Mucosa of descending colon (tissue), 3 donors: ENCODE measurements at places on chromosomes 13 and 19. TPM values are rescaled to one million over a fixed set of nuclear protein-coding genes. Genes with fewer than 3 reads are reported as not detected.
A peak's percentile ranks its signal among the peaks of the same experiment; 100 is the strongest.

GRCh38 chr13:98557937-98558792 is 18.7 kb downstream of the STK24 start:
- no peak for DNase-seq

- peak; percentile 33 for DNase-seq
Measured at GRCh38 chr13:41019578-41020347, 647 bp upstream of the ELF1 start.

GRCh38 chr13:61406275-61406674 is 9.4 kb downstream of the PCDH20 start:
- DNase-seq = no peak

F2RL3 gene
- 1.6 TPM for total RNA-seq

FCER2 gene
- 0.44 TPM for total RNA-seq

GRCh38 chr13:111948281-111948680 is 118.7 kb upstream of the SOX1 start:
- DNase-seq = no peak

GRCh38 chr13:44921931-44922758 is 67.1 kb downstream of the NUFIP1 start:
- DNase-seq = peak; percentile 35

DNA sequence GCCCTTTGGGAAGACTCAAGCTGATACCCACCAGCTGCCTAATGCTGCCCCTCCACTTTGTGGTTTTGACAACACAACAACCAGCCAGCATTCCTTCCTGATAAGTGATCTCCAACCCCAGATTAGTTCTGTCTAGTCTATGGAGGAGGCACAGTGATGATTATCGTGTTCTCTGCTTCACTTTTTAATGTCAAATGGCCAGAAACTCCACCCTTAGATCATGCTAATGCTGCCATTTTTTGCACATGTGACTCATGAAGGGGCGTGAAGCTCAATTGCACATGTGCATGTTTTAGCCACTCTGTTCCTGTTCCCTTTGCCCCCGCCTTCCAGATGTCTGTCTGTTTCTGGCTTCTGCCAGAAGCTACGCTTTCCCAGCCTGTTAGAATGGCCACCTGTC is 199.8 kb downstream of the COG6 start:
- DNase-seq = no peak

DNA sequence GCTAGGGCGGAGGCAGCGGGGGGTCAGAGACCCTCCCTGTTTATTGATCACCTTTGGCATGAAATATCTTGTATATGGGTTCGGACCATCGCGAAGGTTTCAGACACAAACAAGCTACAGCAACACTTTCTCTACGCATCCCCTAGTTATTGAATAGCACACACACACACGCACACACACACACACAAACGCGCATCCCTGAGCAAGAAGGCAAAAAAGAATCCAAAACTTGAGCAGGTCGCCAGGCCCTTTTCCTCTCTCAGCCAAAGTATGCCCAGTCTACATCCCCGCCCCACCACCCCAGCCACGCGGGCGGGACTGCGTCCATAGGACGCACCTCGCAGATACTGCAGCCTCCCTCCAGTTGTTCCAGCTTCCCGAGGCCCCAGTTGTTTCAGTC is 16.0 kb downstream of the POU4F1 start:
- no peak for DNase-seq

DNA sequence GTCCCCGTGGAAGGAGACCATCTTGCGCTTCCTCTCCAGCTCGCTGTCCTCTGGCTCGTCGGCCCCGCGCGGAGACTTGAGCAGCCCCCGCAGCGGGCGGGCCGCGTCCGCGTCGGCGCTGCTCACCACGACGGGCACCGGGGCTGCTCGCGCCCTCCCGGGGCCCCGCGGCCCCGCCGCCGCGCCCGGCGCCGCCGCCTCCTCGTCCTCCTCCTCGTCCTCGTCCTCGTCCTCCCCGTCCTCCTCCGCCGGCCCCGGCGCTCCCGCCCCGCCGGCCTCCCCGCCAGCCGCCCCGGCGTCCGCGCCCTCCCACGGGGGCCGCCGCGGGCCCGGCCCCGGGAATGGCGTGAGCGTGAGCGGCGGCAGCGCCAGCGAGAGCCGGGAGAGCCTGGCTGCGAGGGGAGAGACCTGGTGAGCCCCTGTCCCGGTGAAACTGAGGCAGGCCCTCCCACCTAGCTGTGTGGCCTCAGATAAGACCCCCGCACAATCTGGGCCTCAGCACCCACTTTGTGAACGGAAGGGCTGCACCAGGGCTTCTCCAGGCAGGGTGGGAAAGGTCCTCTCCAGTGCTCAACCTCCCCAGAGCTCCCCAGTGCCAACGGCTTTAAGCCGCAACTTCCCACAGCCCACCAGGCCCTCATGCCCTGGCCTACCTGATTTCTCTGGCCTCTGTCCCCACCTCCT is 17.8 kb downstream of the LMTK3 start:
- DNase-seq = no peak

GRCh38 chr19:46066471-46066870 is 25.7 kb upstream of the IGFL4 start:
- no peak for DNase-seq

- no peak for DNase-seq
Measured at GRCh38 chr13:29946093-29946492, 95.7 kb upstream of the UBL3 start.

DNA sequence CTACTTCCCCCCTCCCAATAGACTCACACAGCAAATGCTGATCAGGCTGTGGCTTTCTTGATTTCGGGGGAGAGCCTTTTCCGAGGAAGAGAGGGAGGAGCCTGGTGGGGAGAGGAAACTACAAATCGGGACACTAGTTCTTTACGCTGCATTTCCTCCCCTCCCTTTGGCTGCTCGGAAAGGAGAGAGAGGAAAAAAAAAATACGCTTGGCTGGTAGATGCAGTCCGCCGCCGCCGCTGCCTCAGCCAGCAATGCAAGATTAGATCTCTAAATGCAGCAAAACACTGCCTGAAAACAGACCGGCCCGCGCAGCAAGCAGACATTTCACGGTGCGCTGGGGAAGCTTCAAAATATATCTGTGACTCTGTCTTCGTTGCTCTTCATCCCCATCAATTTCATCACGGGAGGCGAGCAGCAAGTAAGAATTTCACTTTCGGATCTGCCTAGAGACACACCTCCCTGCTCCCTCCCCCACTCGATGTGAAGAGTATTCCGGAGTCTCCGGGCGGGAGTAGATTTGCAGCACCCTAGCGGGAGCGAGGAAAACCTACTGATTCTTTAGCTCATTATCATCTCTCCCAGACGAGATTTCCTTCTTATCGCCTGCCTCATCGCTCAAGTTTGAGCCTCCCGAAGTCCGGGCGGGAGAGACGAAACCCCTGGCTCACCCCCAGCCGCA is at the start of gene PCDH17:
TSS of gene PCDH17 (plus strand) at position 149 of the 680 bp plus-strand sequence. CDS start 803 bp downstream, outside the sequence.
- DNase-seq = no peak

DNA sequence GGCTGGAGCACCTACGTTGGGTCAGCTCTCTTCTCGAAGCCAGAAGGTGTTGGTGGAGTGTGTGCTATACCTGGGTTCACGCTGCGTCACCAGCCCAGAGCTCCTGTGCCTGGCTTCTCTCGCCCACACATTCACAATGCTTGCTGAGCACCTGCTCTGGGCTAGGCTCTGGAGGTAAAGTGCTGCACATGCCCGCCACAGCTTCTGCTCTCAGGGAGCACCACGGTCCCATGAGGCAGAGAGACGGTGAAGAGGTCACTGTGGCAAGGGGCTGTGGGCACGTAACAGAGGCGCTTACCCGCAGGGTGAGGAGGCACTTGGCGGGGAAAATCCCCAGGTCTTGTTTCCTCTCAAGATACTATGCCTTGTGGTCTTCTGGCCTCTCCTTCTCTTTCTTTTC is 174.2 kb downstream of the TEX29 start:
- DNase-seq = no peak

DNA sequence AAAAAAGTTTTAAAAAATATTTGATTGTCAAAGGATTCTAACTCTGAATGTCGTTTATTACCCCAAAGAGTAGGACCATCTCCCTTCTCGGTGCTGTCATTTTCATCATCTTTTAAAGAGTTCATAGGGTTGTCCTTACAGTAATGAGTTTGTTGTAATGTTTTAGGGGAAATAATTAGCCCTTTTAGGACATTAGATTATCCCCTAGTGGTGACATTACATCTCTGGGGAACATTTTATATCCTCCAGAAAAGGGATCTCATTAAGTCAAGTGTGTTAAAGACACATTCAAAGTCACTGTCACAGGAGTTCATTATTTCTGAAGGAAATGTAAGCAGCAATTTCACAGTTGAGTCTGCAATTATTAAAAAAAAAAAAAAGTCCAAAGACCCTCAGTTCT is 99.3 kb upstream of the GJB6 start:
- no peak for DNase-seq

DUS3L gene
- total RNA-seq = 36.9 TPM

DNA sequence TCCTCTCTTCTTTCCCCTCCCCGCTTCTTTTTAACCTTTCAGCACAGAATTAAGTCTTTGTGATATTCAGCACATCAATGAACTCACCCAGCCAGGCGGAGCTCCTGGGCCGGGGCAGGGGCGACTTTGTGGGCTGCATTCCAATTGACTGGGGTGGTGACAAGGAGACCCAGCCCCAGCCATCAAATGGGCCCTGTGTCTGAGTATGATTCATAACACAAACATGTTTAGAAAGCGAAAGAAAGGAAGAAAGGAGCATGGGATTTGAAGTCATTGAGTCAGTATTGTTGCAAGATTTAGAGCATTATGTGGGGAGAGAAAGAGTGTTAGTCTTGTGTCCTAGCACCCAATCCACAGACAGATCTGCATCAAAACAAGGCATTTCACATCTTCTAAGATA is 185.3 kb downstream of the LHFPL6 start:
- no peak for DNase-seq

DNA sequence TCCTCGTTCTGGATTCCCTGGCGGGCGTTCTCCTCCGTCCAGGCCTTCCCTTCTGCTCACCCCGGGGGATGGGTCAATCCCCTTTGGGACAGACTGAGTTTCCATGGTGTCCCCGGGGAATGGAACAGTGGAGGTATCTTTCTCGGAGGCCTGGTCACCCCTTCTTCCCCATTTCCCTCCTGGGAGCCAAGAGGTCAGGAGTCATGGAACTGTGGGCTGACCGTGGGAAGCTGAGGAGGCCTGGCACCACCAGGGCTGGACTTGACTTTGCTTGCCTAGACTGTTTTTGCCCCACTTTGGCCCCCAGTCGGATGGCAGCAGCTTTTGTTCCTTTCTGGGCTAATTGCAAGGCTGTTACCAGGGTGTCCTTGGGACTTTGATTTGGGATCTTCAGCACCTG is 2.0 kb downstream of the NACC1 start:
- DNase-seq = no peak

DNA sequence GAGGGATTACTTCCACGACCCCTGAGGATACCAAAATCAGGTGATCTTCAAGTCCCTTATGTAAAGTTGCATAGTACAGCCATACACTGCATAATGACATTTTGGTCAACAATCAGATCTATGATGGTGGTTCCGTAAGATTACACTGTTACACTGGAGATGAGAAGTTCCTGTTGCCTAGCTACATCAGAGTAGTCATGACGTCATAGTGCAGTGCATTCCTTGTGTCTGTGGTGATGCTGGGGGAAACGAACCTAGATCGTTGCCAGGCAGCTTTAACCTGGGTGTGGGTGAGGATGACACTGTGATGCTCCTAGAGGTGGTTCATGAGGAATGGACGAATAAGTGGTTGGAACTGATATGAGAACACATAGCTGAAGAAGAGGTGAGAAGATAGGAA is 9.1 kb downstream of the ZNF610 start:
- no peak for DNase-seq

DNA sequence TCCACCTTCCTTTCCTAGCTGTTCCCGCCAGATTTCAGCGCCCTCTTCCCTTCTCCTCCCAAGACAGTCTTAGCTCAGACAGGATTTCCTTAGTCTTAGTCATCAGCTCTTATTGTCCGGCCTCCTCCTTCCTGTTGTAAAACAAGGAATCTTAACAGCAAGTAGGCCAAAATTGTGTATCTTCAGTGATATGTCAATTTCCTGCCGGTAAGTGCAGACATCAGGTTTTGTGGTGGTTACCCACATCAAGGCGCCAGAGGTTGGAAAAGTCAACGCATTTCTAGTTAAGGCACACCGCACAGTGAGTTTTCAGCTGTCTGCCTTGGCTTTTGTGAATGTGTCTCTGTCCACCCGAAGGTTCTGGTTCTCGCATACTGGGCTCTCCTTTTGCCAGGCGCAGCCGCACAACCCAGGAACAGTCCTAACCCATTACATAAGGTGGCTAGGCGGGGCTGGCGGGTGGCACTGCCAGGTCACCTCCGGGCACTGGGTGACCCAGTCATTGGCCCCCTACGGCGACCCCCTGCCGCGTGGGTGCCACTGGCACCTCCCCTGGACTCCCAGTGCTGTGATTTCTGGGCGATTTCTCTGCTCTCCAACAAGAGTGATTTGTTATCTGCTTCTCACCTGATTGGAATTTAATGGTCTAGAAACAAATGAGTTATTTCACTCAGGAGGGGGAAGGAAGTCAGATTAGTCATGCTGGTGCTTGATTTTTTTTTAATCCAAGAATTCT is 12.9 kb downstream of the COL4A2 start:
- DNase-seq = no peak

GRCh38 chr19:17519967-17520366 is 8.5 kb downstream of the PGLS start:
- no peak for DNase-seq

LGALS7B gene
- total RNA-seq = not detected

PCDH8 gene
- total RNA-seq = 0.38 TPM

ZNF442 gene
- total RNA-seq = 3.9 TPM

- DNase-seq = no peak
Measured at GRCh38 chr19:28196101-28196500, 1016.9 kb downstream of the UQCRFS1 start.

DNA sequence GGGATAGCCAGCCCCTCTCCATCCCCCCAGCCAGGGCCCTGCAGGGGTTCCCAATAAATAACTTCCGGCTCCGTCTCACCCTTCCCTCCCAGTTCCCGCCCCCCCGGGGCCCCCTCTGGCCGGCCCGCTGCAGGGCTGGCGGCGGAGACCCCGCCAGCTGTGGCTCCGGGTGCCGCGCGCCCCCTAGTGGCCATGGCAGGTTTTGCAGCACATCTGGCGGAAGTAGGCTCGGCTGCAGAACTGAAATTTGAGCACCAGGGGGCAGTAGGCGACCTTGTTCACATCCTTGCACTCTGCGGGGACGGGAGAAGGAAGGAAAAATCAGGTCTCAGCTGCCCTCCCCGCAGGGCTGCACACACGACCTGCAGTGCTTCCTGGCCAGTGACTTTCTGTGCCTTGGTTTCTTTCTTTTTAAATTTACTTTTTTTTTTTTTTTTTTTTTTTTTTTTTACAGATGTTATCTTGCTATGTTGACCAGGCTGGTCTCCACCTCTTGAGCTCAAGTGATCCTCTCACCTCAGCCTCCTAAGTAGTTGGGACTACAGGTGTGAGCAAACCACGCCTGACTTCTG is 3.6 kb upstream of the MYO1F start:
- peak; percentile 89 for DNase-seq

ZNF266 gene
- total RNA-seq = 16.6 TPM

GRCh38 chr19:46903458-46903857 is 42.7 kb downstream of the ARHGAP35 start:
- DNase-seq = no peak

AMER2 gene
- not detected for total RNA-seq

- DNase-seq = no peak
Measured at GRCh38 chr19:31639306-31639705, 290.1 kb upstream of the TSHZ3 start.

PSG2 gene
- total RNA-seq = not detected

RFXAP gene
- total RNA-seq = 6.3 TPM

- no peak for DNase-seq
Measured at GRCh38 chr13:42394711-42395085, 122.7 kb downstream of the AKAP11 start.

- DNase-seq = no peak
Measured at GRCh38 chr19:12912571-12912970, 6.5 kb downstream of the SYCE2 start.

ZNF681 gene
- total RNA-seq = 5.4 TPM

GRCh38 chr13:42892760-42893159 is 99.3 kb downstream of the EPSTI1 start:
- no peak for DNase-seq
